Fibroblast of the aortic adventitia (primary cell): ENCODE measurements at places on chromosomes 2 and 18. TPM values are rescaled to one million over a fixed set of nuclear protein-coding genes. Genes with fewer than 3 reads are reported as not detected.

GRCh38 chr2:96875498-96876268 lies 5.8 kb upstream of the SEMA4C start:
- no peak for DNase-seq

DNA sequence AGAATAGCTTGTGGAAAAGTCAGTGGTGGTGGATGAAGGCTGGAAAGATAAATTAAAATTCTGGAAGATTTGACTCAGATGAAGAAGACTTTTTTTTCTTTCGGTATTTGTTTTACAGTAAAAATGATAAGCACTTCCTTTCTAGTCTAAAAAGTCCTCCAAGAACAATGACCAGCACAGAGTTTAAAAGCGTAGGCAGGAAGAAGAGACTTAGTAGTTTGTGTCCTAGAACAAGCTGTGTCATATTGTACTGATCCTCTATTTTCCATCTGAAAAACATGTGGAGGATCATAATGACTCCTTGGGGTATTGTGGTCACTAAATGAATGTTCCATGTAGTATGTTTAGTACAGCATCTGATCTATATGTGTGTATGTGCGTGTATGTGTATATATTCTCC lies 132.4 kb upstream of the FSHR start:
- DNase-seq = no peak

GRCh38 chr2:48050711-48051110 lies 144.4 kb upstream of the FBXO11 start:
- no peak for DNase-seq

DNA sequence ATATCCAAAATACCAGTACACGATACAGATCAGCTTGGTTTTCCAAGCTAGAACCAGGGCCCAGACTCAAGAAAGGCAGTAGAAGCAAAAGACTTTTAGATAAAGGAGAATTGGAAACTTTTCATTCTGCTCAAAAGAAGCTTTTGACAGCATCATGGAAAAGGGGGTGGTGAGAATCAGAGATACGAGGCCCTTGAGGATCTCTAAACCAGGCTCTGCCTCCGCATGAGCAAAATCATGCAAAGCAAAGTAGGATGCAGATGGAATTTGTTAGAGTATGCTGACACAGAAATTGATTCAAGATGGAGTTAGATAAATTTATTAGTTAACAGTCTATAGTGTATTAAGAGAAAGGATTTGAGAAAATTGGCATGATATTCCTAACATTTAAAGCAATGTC lies 39.8 kb downstream of the FAM98A start:
- DNase-seq = no peak

DNA sequence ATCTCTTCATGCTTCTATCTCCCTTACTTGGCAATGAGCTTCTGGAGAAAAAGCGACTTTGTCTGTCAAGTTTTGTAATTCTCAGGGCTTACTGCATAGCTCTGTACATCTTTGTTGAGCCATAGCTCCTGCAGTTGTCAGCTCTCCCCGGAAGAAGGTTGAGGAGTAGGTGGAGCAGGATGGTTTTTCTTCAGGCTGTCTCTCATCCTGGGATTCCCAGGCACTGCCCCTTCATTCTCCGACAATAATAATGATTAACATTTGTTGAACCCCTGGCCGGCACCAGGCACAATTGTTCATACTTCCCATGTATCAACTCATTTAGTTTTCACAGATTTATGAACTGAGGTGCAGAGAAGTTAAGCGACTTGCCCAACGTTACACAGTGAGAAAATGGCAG lies 23.5 kb upstream of the RHOB start:
- DNase-seq = no peak

- DNase-seq = peak; percentile 22
Observed at GRCh38 chr2:102520009-102520408, 47.0 kb downstream of the SLC9A4 start.

DNA sequence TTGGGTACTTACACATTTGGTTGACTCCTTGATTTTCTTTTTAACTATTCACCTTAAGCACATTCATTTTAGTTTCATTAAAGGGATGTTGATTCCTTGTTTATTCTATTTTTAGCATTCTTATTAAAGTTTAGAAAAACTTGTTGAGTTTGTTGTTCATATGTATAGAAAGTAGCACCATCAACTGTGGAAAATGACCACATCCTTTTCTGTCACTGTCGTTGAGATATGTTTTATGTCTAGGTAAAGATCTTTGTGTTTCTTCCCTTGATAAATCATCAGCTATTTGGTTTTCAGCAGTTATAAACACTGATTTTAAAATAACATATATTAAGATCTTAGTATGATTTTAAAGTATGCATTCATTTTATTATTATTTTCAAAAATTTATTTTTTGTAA lies 25.1 kb downstream of the SLC39A10 start:
- DNase-seq = no peak

Gene GKN1
- total RNA-seq = not detected in 2 replicates

DNA sequence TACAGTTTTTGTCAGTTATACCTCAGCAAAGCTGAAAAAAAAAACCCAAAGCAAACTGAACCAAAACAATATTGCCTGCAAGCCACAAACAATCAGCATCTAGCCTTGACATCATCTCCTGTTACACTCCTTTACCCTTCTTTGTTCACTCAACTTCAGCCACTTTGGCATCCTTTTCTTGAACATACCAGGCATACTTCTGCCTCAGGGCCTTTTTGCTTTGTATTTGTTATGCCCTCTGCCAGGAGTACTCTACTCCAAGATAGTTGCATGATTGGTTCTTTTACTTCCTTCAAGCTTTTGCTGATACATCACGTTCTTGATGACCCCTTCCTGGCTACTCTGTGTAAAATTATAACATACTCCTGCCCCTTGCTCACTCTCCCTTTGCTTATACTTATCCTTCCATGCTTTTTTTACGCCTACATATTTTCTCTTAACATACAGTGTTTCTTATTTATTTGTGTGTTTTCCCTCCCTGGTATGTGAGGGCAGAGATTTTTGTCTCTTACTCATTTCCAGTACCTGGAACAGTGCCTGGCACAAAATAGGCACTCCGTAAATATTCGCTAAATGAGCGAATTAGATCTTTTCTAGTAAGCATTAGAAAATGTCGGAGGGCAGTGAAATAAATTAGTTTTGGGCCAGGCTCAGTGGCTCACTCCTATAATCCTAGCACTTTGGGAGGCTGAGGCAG lies 12.7 kb downstream of the ABI2 start:
- peak; percentile 88 for DNase-seq

- DNase-seq = no peak
Observed at GRCh38 chr2:11505652-11506610, 27.9 kb upstream of the GREB1 start.

GRCh38 chr2:234816056-234816455 lies 135.8 kb upstream of the SH3BP4 start:
- no peak for DNase-seq

- no peak for DNase-seq
Observed at GRCh38 chr2:233428438-233428837, 74.1 kb downstream of the DGKD start.

GRCh38 chr2:111209045-111209514 lies 88.4 kb downstream of the BCL2L11 start:
- DNase-seq = peak; percentile 61

DNA sequence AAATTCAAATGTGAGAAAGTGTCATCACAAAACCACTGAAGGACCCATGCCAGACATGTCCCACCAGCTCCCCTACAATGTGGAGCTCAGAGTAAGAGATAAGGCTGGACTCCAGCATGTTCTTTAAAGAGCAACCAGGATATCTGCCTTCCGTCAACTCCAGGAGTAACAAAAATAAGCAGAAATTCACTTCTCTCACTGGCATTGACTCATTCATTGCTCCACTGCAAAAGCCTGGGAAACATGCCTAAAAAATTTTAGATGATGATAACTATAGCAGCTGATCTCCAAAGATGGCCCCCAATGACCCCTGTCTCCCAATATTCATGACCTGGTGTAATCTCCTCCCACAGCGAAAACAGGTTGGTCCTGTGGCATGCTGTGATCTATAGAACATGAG lies 314.5 kb downstream of the NCKAP5 start:
- DNase-seq = peak; percentile 49

Gene GALNT14
- 0.72 TPM in 1 of 2 replicates, not detected in the other for total RNA-seq

GRCh38 chr2:132667706-132668105 lies 2.3 kb downstream of the LYPD1 start:
- DNase-seq = peak; percentile 70
